ENCODE measurements at places on chromosomes 4 and X.

DNA sequence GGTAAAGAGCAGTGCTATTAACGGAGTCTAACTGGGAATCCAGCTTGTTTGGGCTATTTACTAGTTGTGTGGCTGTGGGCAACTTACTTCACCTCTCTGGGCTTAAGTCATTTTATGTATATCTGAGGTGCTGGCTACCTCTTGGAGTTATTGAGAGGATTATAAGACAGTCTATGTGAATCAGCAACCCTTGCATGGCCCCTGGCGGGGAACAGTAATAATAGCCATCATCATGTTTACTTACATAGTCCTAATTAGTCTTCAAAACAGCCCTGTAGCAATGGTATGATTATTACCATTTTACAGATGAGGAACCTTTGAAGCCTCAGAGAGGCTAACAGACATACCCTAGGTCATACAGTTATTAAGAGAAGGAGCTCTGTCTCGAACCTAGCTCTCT lies 1.5 kb downstream of the HPRT1 start:
- no peak for DNase-seq

DNA sequence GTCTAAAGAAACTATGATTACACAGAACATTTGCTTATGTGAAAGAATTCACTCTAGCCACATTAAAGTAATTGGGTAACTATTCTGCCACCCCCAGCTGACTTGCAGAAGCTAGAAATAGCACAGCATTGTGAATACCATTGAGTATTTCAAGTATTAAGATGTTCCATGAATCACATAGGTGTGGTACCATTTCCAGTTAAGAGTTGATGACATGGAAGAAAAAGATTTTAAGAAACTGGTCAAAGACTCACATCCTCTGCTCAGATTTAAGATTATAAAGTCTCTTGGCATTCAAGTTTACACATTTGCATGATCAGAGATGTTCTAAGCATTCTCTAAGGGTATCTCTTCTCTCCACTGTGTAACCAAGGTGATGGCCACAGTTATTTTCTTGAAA lies 287.5 kb downstream of the CAMK2D start:
- no peak for DNase-seq

DNA sequence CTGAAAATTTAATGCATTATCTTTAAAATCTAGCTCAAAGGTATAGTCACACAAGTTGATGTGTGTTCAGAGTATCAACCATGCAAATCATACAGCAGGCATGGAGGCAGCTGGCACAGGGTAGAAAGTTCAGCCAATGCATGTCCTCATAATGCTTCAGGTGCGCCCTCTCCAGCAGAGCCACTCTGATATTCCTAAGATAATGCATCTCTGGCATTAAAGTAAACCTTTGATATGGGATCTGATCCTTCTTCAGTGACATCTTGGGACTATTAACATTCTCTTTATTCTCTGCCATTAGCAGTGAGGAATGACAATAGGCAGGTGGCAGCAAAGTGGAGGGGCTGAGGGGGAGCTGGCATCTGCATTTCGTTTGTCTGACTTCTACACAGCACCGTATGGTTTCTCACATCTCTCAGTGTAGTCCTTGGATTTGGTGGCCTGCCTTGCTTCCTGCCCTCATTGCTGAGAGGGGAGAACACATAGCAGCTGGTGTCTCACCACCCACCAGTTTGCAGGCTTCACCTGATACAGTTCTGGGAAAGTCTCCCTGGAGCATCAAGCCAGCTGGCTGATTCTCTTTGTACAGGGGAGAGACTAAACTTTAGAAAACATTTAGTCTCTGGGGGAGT lies 168.7 kb upstream of the TBC1D9 start:
- DNase-seq: no peak

- no peak for DNase-seq
Measured at GRCh38 chrX:132037479-132037993, 14.4 kb downstream of the STK26 start.

DNA sequence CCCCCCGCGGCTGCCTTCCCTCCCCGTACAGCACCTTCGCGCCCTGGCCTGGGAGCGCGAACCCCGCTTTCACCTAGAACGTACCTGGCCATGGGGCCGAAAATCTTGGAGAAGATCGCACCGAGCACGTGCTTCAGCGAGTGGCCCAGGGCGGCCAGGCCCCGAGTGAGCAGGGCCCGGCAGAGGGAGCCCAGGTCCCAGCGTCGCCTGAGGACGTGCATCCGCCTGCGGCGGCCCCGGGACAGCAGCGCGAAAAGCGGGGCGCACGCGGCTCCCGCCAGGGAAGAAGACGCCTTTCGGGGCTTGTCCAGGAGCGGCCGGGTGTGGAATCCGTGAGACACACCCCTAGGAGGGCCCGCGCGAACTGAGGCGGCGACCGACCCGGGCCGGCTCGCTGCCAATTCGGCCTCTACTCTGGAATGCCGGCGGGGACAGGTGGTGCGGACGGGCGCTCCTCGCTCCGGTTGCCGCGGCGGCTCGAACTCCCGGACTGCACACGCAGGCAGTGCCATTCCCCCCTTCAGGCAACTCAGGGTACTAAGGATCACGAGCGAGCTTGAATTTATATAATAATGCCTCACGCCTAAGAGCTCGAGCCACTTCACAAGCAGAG lies at the start of gene HS6ST2:
TSS of gene HS6ST2 (minus strand) at position 539 of the 613 bp plus-strand sequence.
- no peak for DNase-seq

- DNase-seq: no peak
Measured at GRCh38 chrX:46582325-46582724, 8.8 kb downstream of the CHST7 start.

- no peak for DNase-seq
Measured at GRCh38 chrX:17459008-17459611, 84.1 kb downstream of the NHS start.

GRCh38 chr4:89625599-89626293 lies 211.2 kb downstream of the SNCA start:
- DNase-seq: no peak

- DNase-seq: no peak
Measured at GRCh38 chrX:118286066-118286762, 59.7 kb upstream of the WDR44 start.

DNA sequence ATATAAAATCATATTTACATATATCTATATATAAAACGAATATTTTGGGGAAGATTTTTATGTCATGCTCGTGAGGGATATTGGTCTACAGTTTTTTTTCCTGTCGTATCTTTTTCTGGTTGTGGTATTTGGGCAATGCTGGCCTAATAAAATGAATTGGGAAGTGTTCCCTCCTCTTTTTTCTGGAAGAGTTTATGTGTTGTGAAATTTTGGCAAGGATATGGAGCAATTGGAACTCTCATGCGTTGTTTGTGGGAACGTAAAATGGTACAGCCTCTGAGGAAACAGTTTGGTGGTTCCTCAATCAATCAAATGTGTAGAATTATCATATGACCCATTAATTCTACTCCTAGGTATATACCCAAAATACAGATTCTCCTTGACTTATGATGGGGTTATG lies 69.8 kb downstream of the ZNF182 start:
- no peak for DNase-seq

DNA sequence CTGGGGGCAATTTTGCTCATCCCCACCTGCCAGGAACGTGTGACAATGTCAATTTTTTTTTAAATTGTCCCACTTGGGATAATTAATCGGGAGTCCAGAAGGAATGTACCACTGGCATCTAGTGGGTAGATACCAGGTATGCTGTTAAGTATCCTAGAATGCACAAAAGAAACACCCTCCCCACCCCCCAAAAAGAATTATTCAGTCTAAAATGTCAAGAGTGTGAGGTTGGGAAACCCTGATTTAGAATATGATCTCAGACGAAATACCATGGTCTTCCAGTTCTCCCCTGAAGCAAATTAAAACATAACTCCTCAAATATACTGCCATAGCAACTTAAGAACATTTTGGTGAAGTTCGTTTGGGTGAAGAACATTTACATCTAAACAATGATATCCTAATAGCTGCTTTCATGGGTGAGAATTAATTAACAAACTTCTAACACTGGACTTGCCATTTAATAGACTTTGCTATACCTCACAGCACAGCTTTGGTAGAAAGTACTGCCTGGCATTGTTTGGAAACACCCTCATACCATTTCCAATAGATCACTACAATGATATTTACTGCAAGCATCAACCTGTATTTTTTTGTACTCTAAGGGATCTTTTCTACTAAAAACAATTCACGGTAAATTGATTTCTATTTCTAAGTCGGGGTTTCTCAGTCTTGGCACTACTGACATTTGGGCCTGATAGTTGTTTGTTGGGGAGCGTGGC lies 36.5 kb downstream of the SH3RF1 start:
- no peak for DNase-seq

DNA sequence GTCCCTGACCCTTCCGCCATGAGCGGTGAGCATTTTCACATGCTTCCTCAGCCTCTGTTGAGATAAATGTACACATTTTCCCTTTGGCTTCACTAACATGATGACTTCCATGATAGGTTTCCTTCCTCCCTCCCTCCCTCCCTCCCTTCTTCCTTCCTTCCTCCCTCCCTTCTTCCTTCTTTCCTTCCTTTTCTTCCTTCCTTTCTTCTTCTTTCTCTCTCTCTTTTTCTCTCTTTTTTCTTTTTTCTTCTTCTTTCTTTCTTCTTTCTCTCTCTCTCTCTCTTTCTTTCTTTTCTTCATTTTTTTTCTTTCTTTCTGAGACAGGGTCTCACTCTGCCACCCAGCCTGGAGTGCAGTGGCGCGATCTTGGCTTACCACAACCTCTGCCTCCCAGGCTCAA lies 8.9 kb downstream of the HGFAC start:
- DNase-seq: no peak
